ENCODE measurements at places on chromosomes 4 and X.

DNA sequence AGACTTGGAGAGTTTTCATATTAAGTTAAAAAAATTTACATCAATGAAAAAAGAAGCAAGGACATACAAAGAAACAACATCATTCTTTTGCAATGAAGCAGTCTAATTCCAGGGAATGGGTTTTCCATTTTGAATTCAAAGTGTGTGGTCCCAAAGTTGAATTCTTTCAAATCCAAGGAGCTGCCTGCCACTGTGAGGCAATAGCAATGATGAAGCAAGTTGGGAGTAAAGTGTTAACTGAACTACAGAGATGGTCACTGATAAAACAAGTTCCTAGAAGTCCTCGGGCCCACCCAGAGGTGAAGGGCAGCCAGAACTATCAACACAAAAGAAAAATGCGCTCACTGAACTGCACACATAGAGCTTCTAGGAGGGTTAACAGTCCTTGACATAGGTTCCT lies 115.9 kb downstream of the RAB28 start:
- no peak for DNase-seq

- no peak for DNase-seq
Observed at GRCh38 chr4:95552942-95553550, 4.3 kb upstream of the UNC5C start.

- no peak for DNase-seq
Observed at GRCh38 chr4:62053974-62054373, 853.8 kb downstream of the ADGRL3 start.

GRCh38 chr4:38461342-38461741 lies 202.7 kb upstream of the KLF3 start:
- DNase-seq: no peak

DNA sequence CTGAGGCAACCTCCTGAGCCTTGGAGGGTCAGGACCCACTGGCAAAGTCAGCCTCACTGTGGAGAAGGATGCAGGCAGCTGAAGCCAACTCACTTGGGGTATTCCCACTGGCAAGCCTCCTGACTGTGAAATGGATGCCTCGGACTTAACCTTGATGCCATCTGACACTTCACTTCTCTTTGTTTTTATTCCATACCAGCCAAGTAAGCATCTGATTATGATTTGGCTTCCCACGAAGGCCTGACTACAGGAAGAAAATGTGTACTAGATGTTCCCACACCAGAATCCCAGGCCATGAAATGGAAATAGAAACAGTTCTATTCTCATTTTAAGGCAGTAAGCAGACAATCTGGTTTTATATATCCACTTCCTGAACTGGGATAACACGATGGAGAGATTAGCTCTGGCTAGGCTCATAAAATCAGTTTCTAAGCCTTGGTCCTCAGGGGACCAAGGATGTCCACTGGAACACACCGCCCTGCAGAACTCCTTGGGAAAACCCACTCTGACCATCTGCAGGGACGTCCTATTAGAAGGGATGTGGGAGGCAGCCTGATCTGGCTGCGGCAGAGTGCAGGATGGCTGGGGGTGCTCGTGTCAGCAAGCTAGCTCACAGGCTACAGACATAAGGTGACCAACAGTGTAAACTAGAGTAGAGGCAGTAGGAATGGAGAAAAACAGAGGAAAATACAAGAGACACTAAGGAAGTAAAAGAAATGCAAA lies 89.3 kb downstream of the TSPAN5 start:
- no peak for DNase-seq

- no peak for DNase-seq
Observed at GRCh38 chr4:184196730-184197385, 20.8 kb downstream of the ENPP6 start.

- DNase-seq: no peak
Observed at GRCh38 chrX:65406532-65406931, 128.1 kb downstream of the LAS1L start.

- no peak for DNase-seq
Observed at GRCh38 chrX:104195489-104196084, 29.3 kb downstream of the FAM199X start.

DNA sequence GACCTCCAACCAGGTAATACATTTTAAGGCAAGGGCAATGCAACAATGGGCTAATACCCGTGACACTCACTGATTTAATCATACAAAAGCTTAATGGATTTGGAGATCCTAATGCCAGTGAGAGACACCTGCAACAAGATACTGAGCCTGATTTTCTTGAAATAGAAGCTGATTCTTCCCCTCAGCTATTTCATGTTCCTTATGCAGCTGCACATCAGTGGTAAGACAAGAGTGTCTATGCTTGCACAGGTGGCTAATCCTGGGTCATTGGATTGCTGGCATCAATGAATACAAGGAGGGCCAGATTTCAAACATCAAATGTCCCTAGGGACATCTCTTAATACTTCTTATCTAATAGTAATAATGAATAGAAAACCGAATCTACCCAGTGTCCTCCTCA lies 139.7 kb downstream of the PPARGC1A start:
- DNase-seq: no peak

- no peak for DNase-seq
Observed at GRCh38 chr4:108382751-108383150, 214.0 kb upstream of the LEF1 start.

DNA sequence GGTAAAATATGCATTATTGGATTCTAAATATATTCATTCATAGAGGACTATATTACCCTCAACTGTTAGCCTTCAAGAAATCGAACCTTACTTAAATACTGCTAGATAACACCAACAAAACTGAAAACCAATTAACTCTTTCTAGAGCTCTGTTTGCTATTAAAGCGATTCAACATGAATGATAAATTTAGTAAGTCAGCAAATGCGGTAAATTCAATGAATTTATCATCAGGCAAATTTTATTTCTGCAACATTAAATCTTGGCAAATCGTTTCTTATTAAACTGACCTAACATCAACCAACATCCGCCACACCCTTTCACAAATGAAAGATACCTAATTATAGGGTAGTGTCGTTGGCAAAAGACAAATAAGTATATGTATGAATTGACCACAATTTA lies 26.4 kb upstream of the HELT start:
- no peak for DNase-seq

GRCh38 chr4:109278594-109279031 lies 23.8 kb downstream of the COL25A1 start:
- DNase-seq: no peak

- no peak for DNase-seq
Observed at GRCh38 chr4:97646997-97647396, 496.3 kb downstream of the STPG2 start.

- no peak for DNase-seq
Observed at GRCh38 chrX:54271664-54272063, 86.2 kb downstream of the WNK3 start.

DNA sequence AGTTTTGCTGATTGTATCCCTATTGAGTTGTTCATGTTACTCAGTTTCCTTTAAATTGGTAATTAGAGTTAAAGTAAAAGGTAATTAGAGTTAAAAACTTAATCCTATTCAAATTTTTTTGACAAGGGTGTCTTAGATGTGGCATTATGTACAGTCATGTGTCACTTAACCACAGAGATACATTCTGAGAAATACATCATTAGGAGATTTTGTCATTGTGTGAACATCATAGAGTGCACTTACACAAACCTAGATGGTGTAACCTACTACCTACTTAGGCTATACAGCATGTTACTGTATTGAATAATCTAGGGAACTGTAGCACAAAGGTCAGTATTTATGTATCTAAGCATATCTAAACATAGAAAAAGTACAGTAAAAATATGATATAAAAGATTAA lies 39.2 kb downstream of the BEX3 start:
- no peak for DNase-seq

- DNase-seq: no peak
Observed at GRCh38 chr4:150259861-150260567, 181.8 kb downstream of the DCLK2 start.

GRCh38 chr4:138090150-138090917 lies 151.8 kb downstream of the SLC7A11 start:
- DNase-seq: no peak

DNA sequence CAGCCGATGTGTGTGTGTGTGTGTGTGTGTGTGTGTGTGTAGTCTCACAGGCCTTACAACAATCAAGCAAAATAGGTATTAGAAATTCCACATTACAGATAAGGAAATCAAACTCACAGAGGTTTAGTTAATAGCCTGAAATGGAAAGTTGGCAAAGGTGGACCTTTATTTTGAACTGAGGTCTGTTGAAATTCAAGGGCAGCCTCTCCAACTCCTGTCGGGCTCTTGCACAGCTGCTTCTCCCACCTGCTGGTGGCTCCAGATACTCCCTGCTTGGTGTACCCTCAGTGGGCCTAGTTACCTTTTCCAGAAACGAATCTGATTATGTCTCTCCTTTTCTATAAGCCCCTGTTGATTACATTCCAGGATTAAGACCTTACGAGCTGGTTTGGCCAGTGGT lies 195.9 kb downstream of the MGST2 start:
- DNase-seq: no peak

DNA sequence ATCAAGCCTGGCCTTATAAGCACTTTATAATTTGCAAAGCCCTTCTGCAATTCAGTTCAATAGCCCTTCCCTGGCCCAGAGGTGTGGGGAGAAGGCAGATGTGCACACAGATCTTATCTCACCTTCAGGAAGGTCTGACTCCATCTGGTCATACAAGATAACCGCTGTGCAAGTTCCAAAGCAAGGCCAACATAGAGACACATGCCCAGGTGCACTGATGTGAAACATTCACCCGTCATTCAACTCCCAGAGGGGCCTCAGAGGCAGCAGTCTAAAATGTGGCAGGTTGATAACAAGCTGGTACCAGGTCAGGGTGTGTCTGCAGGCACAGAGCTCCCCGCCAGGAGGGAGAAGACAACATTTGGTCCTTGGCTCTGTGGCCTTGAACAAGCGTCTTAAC lies 10.9 kb upstream of the WFS1 start:
- no peak for DNase-seq

- no peak for DNase-seq
Observed at GRCh38 chr4:88533937-88534750, 10.6 kb upstream of the PYURF start.

GRCh38 chr4:183760326-183760725 lies 101.2 kb downstream of the TRAPPC11 start:
- no peak for DNase-seq

GRCh38 chrX:56763556-56764152 lies 34.6 kb downstream of the NBDY start:
- no peak for DNase-seq

- DNase-seq: no peak
Observed at GRCh38 chr4:113823291-113823659, 61.7 kb upstream of the CAMK2D start.

GRCh38 chr4:153095448-153096204 lies 108.6 kb upstream of the TRIM2 start:
- DNase-seq: no peak

DNA sequence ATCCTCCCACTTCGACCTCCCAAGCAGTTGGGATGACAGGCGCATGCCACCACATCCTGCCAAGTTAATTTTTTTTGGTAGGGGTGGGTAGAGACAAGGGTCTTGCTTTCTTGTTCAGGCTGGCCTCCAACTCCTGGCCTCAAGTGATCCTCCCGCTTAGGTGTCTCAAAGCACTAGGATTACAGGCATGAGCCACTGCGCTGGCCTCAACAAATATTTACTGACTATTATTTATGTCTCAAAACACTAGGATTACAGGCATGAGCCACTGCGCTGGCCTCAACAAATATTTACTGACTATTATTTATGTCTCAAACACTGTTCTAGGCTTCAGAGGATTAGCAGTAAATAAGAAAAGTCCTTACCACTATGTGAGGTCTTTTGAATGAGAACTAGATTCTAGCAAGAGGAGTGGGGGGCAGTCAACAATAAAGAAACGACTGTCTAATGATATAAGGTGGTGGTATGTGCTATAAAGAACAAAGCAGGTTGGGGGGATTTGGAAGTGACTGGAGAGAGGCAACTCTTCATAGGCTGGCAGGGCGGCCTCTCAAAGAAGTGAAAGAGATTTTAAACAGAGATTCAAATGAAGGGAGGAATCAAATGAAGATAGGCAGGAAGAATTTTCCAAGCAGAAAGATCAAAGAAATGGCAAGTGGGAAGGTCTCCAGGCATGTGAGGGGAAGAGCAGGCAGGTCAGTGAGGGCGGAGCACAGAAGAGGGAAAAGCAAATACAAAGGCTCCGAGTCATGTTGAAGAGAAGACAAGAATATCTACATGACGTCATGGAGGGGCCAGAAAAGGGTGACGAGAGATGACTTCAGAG lies 12.7 kb upstream of the ACSL1 start:
- DNase-seq: no peak

DNA sequence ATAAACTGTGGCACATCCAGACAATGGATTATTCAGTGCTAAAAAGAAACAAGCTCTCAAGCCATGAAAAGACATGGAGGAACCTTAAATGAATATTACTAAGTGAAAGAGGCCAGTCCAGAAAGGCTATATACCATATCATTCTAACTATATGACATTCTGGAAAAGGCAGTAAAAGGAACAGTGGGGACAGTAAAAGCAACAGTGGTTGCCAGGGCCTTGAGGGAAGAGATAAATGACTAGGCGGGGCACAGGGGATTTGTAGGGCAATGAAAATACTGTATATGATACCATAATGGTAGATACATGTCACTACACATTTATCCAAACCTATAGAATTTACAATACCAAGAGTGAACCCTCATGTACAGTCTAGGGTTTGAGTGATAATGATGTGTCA lies 115.3 kb downstream of the ATP8A1 start:
- no peak for DNase-seq

DNA sequence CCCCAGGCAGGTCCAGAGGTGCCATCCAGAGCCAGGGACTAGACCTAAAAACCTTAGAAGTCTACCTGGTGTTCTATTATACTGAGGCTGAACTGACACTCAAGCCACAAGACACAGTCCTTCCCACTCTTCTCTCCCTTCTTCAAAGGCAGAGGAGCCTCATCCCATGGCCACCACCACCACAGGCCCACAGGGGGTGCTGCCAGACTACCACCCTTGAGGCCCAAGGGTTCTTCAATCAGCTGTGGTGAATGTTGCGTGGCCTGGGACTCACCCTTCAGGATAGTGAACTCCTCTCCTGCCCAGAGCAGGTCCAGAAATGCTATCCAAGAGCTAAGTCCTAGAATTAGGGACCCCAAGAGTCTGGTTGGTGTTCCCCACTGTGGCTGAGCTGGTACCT lies 17.5 kb upstream of the RFC1 start:
- DNase-seq: no peak

DNA sequence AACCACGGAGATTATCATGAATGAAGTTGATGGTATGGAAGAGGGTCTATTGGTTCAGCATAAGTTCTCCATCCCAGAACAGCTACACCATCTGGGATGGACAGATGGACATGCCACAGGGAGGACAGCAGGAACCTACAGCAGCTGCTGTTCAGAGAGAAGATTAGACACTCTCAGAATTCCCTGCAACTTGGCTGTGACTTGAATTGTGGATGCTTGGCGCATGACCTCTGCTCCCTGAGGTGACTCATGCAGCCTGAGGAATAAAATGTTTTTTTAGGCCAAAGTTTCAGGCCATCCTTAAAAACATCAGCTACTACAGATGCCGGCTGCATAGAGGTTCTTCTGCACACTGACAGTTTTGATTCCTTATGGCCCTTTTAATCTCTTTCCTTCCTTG lies 97.3 kb downstream of the RS1 start:
- DNase-seq: no peak
